ENCODE measurements at places on chromosomes 7 and 10.

DNA sequence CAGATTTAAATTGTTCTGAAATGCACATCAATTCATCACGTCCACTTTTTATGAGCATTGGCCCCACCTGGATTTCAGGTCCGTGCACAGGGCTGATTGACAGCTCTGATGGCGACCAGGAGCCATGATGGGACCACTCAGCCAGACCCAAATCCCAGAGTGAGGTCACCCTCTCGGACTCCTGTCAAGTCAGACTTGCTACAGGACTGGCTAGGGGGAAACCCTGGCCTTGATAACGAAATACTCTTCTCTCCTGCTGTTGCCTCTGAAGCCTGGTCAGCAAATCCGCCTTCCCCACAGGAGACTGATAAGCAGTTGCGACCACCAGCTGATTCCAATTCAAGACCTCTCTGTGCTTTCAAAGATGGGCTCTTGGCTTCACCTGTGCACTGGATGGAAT lies 76.4 kb downstream of the CARD11 start:
- no peak for DNase-seq

DNA sequence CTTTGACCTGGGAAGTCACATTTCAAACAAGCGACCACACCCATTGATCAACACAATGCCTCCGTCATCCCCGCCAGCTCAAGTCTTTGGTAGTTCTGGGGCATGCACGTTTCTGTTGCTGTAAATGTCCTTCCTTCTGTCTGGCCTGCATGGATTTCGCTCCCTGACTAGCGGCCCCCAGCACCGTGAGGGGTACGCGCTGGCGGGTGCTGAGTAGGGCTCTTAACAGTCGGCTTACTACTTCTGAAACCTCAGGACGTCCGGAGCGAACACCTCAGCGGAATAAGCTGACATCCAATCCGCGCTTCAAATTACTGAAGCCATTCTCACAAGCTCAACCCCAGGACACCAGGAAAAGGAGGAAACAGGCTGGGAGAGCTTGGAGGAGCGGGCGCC lies 505 bp downstream of the NUDCD3 start:
- DNase-seq: no peak

DNA sequence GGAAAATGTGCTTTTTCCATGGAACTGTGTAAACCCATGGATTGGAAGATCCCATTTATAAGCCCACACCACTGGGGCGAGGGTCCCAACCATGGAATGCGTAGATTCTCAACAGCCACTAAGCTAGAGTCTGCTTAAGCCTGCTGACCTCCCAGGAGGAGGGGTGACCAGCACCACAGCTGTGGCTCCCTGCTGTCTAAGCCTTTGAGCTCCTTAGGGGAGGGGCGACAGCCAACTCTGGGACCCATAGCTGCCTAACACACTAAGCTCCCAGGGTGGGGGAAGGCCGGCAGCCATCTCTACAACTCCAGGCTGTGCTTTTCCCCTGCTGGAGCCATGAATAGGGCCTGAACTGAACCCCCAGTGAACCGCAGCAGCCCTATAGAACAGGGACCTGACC lies 249.8 kb upstream of the HPS1 start:
- no peak for DNase-seq

- no peak for DNase-seq
Observed at GRCh38 chr10:59635502-59636290, 74.0 kb downstream of the SLC16A9 start.

- no peak for DNase-seq
Observed at GRCh38 chr10:49550563-49550962, 11.6 kb upstream of the ERCC6 start.

- no peak for DNase-seq
Observed at GRCh38 chr7:69602522-69602921, 4.2 kb downstream of the AUTS2 start.

DNA sequence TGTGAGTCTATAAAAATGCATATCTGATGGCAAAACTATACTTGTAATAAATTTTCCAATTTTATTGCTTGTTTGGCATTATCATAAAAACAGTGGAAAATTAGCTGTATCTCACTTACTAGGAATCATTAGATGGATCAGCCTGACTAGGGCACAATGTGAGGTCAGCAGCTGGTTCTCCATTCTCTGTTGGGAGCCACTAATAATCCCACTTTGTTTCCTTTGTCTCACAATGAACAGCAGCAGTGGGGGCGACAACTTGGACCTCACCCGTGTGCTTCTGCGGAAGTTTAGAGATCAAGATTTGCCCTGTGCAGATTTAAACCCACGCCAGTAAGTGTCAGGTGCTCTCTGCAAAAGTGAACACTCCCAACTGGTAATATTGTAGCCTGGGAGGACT lies 295.5 kb downstream of the ABCA13 start:
- DNase-seq: no peak

DNA sequence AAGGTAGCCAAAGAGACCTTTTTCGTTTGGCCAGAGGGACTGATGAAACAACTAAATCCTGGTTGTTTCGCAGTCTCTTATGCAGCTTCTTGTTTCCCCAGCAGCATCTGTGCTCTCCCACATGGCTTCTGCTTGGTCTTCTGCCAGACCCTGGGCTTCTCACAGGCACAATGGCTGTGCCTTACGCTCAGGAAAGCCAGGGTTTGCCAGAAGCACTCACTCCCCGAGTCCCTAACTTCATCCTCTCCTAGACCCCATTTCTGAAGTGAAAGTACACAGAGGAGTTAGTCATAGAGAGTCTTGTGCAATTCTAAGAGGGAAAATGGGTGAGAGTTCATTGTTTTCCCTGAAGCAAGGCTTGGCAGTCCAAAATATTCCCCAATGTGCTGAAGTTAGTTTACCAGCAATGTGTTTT lies 121.7 kb downstream of the EVX1 start:
- DNase-seq: no peak

DNA sequence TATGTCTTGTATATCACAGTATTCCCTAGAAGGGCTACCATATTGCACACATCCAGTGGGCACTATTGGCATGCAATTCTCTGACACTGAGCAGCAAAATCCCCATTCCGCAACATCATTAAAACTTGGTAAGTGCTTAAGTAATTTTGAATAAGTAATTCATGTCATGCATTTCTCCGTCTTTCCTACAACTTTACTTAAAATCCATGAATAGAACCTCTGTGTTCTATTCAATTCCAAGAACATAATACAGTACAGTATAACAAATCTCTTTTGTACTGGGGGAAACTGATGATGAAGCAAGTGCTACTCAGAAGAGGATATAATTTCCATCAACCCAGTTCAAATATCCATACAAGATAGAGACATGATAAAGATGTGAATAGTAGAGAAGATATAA lies 80.9 kb upstream of the SEMA3C start:
- no peak for DNase-seq

DNA sequence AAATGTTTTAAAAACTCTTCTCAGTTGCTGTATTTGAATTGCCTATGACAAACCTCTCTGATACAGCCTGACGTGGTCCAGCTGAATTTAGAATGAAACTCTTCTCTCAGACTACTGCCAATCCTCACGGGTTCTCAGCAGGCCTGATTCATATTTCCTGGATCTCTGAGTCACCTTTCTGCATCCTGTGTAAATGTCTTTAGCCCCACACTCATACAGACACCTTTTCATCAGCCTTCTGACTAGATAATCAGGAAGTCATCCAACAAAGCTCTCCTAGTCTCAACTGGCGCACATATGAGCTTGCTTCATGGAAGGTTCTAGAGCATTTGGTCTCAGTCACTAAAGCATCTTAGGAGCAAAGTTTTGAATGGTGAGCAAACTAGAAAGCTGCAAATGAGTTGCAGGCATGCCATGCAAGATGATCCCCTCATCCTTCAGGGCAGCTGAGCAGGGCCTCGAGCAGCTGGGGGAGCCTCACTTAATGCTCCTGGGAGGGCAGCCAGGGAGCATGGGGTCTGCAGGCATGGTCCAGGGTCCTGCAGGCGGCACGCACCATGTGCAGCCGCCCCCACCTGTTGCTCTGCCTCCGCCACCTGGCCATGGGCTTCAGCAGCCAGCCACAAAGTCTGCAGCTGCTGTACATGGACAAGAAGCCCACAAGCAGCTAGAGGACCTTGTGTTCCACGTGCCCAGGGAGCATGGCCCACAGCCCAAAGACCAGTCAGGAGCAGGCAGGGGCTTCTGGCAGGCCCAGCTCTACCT lies 182.8 kb downstream of the ARHGAP12 start:
- no peak for DNase-seq

DNA sequence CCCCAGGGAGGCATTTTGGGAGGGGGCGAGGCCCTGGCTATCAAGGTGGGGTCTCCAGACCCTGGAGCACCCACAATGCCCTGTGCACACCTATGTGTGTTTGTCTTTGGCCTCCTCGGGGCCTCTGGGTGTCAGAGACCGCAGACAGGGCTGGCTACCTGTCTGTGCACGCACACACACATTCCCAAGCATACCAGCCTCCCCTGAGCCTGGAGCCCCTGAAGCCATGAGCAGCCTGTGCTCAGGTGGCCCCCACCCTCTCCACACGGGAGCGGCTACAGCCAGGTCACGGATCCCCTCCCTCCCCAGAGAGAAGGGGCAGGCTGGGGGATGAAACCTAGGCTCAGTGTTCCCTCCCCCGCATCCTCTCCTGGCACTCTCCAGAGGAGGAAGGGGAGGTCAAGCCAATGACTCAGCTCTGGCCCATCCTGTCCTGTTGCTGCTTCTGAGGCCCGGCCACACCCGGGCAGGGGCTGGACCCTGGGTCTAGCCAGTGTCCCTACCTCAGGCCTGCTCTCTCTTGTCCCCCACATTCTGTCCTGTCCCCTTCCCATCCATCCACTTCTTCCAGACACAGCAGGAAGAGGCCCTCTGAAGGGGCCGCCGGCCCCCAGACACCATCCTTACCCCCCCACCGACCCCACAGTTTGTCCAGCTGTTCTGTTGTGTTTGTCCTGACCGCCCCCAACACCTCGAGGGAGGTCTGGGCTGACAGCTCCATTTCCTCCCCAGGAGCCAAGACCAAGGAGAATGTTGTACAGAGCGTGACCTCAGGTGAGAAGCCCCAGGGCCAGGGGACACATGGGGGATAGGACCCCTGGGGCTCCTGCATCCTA lies 720 bp downstream of the SNCG start:
- no peak for DNase-seq

GRCh38 chr7:136502162-136502561 lies 366.3 kb upstream of the CHRM2 start:
- no peak for DNase-seq

GRCh38 chr7:157682064-157682945 lies 345.5 kb downstream of the DNAJB6 start:
- DNase-seq: no peak

DNA sequence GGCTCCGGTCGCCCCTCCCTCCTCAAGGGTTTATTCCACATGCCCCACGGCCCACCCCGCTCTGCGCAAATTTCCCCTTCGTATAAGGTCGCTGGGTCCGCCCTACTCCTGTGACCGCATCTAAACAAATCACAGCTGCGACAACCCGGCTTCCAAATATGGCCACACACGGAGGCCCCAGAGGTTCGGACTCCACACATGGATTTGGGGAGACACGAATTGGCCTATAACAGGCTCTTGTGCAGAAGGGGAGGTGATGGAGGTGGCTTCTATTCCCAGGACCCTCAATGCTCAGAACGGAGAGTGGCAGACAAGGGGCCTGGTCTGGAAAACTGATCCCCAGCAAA lies 90.1 kb downstream of the FOXL3 start:
- DNase-seq: no peak

GRCh38 chr7:99094401-99094800 lies 49.5 kb downstream of the SMURF1 start:
- DNase-seq: no peak

- no peak for DNase-seq
Observed at GRCh38 chr7:2966466-2967078, 77.1 kb downstream of the CARD11 start.

DNA sequence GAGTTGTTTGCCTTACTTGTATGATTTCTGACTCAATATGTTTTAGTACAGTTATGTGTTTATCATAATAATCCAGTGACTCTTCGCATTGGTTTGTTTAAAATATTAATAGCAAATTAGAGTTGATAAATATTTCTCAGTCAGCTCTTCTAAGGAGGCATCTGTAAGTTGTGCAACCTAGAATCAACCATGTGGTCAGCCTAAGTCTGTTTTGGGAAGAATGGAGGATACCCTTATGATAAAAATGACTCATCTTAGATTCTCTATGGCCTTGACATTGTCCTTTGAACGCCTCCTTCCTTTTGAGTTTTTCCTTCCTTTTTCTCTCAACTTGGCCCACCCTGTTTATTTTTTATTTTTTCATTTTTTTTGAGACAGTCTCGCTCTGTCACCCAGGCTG lies 18.8 kb downstream of the DNAJC9 start:
- no peak for DNase-seq

GRCh38 chr10:110502851-110503301 lies 5.2 kb downstream of the DUSP5 start:
- DNase-seq: no peak

- DNase-seq: no peak
Observed at GRCh38 chr7:13312307-13312706, 624.9 kb downstream of the ARL4A start.

DNA sequence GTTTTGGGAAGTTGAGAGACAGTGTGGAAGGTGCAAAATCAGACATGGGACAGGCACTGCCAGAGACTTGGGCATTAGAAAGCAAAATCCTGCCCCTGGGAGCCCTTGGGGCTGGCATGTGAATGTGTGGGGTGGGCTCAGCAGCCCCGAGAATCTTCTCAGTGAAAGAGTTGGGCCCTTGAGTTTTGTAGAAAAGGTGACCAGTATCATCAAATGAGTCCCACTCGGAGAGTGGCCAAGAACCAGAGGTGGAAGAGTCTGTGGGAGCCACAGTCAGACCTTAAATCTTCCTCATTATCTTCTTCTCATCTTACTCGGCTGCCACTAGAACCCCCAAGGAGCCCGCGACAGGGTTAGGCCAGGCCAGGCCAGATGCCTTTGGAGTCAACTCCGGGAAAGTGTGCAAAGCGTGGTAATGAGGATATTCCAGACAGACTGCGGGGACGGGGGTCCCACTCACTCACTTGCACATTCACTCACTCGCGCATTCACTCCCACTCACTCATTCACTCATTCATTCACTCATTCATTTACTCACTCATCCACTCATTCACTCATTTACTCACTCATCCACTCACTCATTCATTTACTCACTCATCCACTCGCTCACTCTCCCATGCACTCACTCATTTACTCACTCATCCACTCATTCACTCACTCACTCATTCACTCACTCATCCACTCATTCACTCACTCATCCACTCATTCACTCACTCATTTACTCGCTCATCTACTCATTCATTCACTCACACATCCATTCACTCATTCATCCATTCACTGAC lies 74.9 kb downstream of the CARD11 start:
- no peak for DNase-seq

GRCh38 chr10:116270771-116271592 lies 2.0 kb downstream of the GFRA1 start:
- DNase-seq: no peak

DNA sequence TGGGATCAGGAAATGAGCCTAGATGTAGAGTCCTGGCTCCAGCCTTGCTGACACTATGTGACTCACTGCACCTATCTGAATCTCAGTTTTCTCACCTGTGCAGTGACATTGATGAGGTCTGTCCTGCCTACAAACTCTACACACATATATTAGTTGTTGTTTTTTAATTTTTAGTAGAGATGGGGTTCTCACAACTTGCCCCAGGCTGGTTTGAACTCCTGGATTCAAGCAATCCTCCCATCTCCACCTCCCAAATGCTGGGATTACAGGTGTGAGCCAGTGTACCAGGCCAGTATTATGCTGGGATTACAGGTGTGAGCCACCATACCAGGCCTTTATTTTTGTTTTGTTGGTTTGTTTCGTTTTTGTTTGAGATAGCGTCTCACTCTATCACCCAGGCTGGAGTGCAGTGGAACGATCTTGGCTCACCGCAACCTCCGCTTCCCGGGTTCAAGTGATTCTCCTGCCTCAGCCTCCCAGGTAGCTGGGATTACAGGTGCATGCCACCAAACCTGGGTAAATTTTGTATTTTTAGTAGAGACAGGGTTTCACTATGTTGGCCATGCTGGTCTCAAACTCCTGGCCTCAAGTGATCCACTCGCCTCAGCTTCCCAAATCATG lies 11.8 kb upstream of the DDIT4 start:
- no peak for DNase-seq

Measured in caudate nucleus (tissue), 63 donors.